ENCODE measurements at places on chromosomes 12 and 14.
A peak's percentile ranks its signal among the peaks of the same experiment; 100 is the strongest.

DNA sequence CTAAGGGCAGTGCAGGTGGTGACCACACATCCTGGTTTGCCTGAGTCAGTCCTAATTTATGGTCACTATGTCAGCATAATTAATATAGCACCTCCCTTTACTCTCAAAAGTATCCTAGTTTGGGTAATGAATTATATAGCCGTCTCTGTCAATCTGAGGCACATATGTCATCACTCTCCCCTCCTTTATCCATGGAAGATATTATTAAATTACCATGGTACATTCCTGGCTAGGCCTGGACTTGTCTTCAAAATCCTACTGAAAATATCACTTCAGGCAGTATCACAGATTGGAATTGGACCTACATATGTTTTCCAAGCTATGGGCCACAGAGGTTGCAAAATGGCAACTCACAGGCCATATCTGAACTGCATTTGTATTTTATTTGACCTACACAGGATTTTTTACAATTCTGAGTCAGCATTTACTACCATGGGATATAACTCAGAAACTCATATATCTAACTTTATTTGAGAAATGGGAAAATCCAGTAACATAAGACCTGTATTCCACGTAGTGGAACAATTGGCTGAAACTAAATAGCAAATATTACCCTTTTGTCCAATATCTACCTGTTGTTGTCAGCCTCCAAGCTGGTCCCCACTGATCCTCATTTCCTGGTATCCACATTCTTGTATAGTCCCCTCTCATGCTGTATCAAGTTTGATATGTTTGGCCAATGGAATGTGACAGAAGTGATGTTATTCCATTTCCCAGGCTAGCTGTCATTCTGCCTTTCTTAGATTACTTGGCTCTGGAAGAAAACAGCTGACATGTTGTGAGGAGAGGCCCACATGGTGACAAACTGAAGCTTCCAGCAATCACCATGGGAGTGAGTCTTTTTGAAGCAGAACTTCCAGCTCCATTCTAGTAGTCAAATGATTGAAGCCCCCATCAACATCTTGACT lies 102.5 kb upstream of the MDM1 start:
- DNase-seq, result no peak

DNA sequence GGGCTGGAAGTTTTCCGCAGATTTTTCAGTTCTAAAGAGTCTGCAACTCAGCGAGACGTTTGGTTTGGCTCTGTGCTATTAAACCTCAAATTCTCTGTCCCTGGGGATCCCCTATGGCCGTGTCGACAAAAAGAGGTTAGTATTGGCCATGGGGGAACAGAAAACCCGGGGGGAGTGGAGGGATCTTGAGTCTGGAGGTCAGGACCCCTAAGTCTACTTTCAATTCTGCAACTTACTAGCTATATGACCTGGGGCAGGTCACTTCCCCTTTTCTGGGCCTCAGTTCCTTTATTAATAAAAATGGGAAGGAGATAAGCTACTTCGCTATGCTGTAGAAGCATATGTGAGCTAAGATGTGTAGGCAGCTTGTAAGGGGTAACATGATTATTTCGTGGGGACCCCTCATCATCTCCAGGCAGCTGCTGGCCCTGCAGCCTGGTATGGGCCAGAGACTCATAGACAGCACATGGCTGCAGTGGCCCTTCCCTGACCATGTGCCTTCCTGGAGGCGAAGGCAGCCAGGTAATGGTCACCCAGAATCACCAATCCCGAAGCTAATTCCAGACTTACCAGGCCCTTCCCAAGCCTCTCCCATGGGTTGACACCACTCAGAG lies 8.6 kb downstream of the ASB2 start:
- no peak for DNase-seq

- DNase-seq, result no peak
These were observed 253.3 kb downstream of the AEBP2 start for GRCh38 chr12:19692566-19692965.

DNA sequence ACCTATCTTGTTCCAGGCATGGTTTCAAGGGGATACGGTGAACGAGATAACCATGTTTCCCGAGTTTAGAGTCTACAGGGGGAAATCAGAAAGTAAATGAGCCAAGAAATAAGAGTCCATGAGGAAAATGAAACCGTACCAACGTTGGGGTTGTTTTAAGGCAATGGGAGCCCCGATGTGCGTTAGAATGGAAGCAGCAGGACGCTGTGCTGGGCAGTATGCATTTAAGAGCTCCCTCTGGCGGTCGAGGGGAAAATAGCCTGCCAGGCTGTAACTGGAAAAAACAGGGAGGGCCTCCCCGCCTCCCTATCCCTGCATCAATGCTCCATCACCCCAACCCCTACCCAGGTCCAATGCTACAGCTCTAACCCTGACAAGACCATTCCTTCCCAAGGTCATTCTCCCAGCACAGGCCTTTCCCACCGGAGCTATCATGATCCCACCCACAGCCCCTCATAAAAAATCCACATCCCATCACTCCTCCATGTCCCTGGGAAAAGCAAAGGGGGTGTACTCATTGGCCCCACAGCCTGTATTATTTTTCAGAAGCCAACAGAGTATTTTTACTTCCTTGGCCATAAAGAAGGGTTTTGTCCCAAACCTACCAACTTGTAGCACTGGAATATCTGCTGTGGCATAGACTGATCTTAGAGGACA lies 226.3 kb upstream of the NOS1 start:
- DNase-seq, result peak; percentile 4

GRCh38 chr14:100547633-100548294 lies 39.5 kb downstream of the BEGAIN start:
- peak; percentile 12 for DNase-seq

- no peak for DNase-seq
These were observed 3.5 kb upstream of the ACTN1 start for GRCh38 chr14:68982581-68982980.

DNA sequence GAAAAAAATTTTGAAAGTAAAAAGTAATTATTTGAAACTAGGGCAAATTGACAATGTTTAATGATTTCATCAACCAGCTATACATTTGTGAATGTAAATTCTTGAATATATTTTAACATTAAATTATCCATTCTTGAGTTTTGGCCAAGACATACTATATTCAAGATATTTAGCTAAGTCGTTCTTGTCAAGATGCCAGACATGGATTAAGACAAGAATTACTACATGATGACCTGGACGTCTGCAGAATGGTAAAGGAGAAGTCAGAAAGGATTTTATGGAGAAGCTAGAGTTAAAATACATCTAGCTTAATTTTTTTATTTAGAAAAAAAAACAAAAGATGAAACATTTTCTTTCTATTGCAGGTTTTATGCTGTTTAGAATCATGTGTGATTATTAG lies 255.8 kb downstream of the TMTC2 start:
- no peak for DNase-seq
